ENCODE measurements at places on chromosomes 11 and 22.

DNA sequence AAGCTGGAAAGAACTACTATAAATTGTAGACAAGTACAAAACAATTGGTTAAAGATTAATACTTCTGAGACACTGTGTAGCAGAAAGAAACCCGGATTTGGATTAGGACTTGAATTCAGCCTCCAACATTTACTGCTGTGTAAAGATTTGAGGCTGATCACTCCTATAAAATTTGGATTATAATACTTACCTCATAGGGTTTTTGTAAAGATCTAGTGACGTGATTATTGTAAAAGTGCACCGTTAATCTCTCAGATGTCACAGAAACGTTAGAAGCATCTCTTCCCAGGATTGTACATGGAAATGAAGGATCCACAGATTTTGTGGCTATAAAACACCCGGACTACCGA, 323 bp upstream of the HIKESHI start:
- DNase-seq = no peak

GRCh38 chr11:43403357-43404231, 44.9 kb downstream of the TTC17 start:
- DNase-seq = no peak

- no peak for DNase-seq
These were observed 5.4 kb downstream of the IZUMO1R start for GRCh38 chr11:94309757-94310156.

GRCh38 chr11:75899806-75900205, 84.8 kb downstream of the UVRAG start:
- DNase-seq = no peak

GRCh38 chr11:10268746-10269488, 25.1 kb downstream of the SBF2 start:
- no peak for DNase-seq

All from cortex of kidney (tissue), 1 donor.